ENCODE measurements at places on chromosomes 7 and 10. TPM values are rescaled to one million over a fixed set of nuclear protein-coding genes. Genes with fewer than 3 reads are reported as not detected.
A peak's percentile ranks its signal among the peaks of the same experiment; 100 is the strongest.

CYP3A4 gene
- total RNA-seq, result not detected

DNA sequence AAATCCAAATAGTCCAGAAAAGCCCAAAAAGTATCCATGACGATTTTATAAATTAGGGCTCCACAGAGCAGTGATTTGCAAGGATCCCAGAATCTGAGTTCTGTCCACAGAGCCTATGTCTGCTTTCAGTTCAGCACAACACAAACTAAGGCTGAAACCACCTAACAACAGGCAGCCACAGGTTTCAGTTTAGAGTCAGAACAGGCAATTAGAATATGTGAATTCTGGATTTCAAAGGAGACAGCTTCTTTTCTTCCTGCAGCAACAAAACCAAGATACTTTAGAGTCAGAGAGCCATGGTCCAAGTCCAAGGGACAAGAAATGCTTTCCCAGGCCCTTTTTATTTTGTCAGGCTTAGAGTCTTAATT lies 23.6 kb downstream of the IFIT3 start:
- peak; percentile 43 for DNase-seq

FAM25G gene
- not detected for total RNA-seq

- DNase-seq, result no peak
Measured at GRCh38 chr7:87047-87446, 105.3 kb upstream of the FAM20C start.

- no peak for DNase-seq
Measured at GRCh38 chr7:90838799-90839198, 242.7 kb downstream of the CDK14 start.

DNA sequence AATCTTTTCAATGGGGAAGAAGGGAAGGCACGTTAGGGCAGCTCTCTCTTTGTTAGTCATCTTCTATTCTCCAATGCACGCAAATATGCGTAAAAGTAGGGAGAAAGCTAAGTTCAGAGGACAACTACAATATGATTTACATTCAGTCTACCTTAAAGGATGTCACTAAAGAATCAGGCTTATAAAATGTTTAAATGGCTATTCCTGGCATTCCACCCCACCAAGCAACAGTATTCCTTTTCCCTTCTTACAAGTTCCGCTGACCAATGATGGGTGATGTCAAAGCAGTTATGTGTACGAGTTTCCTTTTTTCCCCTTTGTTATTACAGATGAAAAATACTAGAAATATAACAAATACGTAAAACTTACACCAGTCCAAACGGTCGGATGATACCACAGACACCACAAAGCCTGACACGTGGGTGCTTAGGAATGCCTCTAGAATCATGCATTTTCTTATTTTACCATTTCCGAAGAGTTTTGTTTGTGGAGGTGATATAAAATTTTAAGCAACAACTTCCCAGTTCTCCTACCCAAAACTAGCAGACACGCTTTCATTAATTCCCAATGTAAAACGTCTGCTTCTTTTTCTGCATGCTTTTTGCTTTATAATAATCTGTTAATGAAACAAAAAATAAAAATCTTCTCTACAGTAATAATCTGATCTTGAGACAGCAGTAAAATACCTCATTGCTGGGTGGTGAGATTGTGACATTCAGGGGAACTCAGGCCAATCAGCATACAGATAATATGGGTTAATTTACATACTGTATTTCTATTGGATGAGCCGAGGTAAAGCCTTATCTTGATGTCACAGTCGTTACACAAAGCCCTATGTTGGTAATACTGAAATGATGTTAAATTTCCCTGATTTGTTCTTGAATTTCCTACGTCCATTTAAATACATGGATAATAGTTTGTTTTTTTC lies 708 bp upstream of the GPR85 start:
- peak; percentile 90 for DNase-seq

GRCh38 chr7:99379043-99379577 lies 4.6 kb downstream of the ARPC1B start:
- peak; percentile 87 for DNase-seq

POT1 gene
- 49.5 TPM for total RNA-seq

- DNase-seq, result no peak
Measured at GRCh38 chr7:81616951-81617350, 152.9 kb downstream of the HGF start.
